Stimulated activated CD4-positive, alpha-beta T cell treated with anti-CD3 and anti-CD28 coated beads, Interleukin-15, amount 100 ng/mL, for 24 hours (primary cell): ENCODE measurements at places on chromosomes 5 and 9.

GRCh38 chr5:136103118-136103517, 29.5 kb upstream of the SMAD5 start:
- DNase-seq = no peak

DNA sequence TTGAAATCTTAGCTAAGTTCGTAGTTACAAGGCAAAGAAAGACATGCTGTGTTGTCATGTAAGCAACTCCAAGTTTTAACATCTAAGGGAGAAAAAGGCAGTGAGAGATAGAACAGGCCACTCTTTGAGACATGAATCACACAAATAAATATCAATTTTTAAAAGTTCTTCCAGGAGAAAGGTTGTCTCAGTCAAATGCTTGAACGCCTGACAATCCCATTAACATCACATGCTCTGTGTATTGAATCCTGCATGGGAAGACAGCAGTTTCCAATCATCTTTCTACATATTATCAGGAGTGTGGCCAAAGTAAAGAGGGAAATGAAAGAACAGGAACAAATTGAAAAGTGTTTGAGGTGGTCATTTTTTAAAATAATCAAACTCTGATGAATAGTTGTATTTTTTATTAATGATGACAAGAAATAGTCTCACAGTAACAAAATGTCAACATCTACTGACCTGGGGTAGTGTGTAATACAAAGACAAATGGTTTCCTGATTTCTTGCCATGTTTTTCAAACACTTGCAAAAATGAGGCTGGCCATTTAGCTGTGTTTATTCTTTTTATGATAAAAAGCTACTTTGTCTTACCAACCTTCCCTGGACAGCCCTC, 6.4 kb upstream of the C6 start:
- no peak for DNase-seq

GRCh38 chr9:31445357-31445756, 939.1 kb upstream of the ACO1 start:
- DNase-seq = no peak

DNA sequence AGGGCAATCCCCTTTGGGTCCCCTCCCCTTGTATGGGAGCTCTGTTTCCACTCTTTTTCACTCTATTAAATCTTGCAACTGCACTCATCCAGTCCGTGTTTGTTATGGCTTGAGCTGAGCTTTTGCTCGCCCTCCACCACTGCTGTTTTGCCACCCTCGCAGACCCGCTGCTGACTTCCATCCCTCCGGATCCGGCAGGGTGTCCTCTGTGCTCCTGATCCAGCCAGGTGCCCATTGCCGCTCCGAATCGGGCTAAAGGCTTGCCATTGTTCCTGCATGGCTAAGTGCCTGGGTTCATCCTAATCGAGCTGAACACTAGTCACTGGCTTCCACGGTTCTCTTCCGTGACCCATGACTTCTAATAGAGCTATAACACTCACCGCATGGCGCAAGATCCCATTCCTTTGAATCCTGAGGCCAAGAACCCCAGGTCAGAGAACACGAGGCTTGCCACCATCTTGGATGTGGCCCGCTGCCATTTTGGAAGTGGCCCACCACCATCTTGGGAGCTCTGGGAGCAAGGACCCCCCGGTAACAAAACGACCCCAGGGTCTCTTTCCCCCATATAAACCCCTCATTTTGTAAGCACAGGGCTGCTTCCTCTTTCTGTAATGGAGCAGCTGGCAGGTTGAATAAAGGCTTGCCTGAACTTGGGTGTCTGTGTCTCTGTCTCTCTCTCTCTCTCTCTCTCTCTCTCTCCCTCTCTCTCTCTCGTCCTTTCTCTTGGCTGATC, 1166.2 kb downstream of the TAF11L14 start:
- DNase-seq = no peak

DNA sequence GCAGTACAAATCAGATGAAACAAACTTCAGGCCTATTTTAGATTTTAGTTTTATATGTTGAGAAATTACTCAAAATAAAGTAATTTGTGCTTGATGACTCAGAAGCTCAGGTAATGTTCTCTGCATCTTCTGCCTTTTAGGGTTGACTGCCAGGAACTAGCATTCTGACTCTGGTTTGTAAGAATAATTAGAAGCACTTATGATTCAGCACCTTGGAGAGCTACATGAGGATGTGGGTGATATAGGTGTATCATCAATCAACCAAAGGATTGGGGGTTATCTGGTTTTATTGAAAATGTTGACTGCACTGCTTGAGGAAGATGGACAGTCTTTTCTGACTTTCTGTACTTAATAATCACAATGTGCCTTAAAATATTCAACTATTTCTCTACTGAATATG, 118.7 kb upstream of the SGCD start:
- DNase-seq = no peak

DNA sequence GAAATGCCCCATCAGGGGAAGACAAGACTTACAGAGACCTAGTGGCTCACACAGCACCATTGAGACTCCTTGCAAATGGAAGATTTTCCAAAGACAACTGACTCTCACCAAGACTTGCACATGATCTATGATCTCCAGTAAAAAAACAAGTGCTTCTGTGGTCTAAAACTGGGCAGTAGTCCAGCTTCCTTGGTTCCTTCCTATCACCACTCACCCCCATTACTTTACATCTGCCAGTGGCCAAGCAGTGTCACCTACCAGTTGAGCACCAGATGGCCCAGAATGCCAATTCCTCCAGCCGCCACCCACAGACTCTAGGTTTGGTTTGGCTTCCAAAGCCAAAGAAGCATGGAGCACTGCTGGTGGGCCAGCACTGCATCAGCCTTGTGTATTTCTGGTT, 47.7 kb downstream of the SH3TC2 start:
- DNase-seq = no peak

DNA sequence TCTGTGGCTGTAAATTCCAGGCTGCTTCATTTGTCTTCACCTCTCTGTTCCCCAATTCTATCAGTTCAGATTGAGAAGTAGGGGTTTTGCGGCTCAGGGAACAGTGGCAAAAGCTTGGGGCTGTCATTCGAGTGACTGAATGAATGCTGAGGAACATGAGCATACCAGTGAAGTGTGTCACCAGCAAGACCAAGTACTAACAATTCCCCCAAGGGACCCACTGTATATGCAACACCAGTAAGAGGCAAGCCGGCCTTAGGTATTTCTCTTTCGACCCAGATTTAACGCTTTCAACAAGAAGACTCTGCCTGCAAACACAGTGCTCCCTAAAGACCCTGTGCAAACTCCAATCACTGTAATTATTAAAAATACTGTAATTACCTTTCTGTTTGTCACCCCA, 25.8 kb downstream of the KLHL3 start:
- DNase-seq = no peak
